ENCODE measurements at places on chromosomes 16 and 17.

GRCh38 chr17:3528880-3529511, 28.6 kb downstream of the TRPV3 start:
- no peak for DNase-seq

DNA sequence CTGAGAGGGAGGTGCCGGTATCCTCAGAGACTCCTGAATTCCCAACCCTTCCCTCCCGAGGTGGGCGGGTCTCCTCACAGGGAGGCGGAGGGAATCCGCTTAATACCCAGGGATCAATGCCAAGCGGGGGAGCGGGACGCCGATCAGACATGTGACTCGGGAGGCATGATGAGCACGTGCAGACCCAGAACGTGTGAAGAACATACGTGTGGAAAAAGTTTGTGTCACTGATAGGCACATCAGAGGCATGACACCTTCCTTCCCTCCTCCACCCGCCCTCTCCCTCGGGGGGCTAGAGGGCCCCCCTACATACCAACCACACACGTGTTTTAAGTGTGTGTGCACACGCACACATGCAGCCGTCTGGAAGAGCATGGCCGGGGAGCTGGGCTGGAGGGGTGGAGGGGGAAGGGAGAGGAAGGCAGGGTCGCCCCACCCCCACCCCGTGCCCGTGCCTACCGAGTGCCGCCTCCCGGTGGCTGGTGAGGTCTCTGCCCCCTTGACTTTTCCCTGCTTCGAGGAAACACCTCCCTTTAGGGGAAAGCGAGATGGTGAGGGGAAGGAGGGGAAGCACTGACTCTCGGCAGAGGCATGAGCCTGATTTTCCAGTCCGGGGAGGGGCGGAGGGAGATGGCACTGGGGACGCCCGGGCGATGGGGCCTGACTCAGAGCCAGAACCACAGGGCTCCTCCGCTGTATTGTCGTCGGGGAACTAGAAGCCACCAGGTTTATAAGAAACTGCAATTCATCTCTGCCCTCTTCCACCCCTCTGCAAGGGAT, 12.1 kb upstream of the TBX21 start:
- peak; percentile 97 for DNase-seq

DNA sequence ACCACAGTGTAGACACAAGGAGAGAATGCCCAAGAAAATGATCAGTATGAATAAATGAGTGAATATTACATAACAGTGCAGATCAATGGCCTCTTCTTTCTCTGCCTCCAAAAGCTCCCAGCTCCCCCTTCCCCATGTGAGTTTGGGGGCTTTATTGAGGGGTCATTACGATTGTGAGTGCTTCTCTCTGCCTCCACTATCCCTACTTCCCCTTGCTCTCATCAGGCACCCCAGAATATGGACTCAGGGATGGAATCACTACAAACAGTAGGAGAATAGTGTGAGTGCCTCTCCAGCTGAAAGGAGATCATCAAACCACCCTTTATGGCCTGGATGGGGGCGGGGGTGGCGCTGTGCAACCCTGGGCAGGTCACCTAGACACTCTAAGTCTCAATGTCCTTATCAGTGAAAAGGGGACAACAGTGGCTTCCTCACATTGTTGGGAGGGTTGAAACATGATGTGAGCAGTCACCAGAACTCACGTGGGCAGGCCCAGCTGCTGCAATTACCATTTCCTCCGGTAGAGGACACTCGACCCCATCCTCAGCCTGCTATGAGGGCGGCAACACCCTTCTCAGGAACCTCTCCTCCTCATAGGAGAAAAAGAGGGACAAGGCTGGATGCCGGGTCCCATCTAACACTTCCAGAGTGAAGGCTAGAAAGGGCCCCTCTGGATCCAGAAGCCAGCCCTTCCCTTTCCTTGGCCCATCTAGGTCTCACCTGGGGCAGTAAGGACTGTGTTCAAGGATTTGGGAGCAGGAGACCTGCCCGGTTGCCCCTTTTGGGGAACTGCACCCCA, 2.1 kb upstream of the EPOP start:
- DNase-seq = peak; percentile 63

GRCh38 chr17:58051468-58051867, 31.8 kb upstream of the DYNLL2 start:
- DNase-seq = no peak

GRCh38 chr17:1201132-1201702, 21.4 kb upstream of the ABR start:
- DNase-seq = no peak

- DNase-seq = no peak
These were observed 24.1 kb upstream of the ENGASE start for GRCh38 chr17:79050551-79050950.

- DNase-seq = no peak
These were observed 180.4 kb downstream of the IRF8 start for GRCh38 chr16:86079255-86079885.

- DNase-seq = no peak
These were observed 247.4 kb downstream of the SHISA9 start for GRCh38 chr16:13148836-13149235.

DNA sequence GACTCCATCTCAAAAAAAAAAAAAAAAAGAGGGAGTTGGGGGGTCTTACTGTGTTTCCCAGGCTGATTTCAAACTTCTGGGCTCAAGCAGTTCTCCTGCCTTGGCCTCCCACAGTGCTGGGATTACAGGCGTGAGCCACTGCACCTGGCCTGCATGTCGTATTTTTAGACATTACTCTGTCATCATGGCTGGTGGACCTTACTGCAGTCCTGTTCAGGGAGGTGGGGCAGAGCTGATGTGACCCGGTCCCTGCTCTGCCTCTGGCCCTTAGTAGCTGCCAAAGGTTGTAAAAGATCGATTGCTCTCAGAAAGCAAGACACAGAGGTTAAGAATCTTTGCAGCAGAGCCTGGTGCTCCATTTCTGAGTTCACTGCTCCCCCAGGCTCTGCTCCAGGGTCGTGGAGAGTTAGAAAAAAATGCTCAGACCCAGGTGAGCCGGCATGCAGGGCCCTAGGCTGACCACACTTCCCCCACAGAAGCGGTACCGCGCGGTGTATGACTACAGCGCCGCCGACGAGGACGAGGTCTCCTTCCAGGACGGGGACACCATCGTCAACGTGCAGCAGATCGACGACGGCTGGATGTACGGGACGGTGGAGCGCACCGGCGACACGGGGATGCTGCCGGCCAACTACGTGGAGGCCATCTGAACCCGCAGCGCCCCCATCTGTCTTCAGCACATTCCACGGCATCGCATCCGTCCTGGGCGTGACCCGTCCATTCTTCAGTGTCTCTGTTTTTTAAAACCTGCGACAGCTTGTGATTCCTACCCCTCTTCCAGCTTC, 7.1 kb upstream of the LASP1NB start:
- no peak for DNase-seq

GRCh38 chr17:36845916-36846315, 91.4 kb upstream of the LHX1 start:
- no peak for DNase-seq

DNA sequence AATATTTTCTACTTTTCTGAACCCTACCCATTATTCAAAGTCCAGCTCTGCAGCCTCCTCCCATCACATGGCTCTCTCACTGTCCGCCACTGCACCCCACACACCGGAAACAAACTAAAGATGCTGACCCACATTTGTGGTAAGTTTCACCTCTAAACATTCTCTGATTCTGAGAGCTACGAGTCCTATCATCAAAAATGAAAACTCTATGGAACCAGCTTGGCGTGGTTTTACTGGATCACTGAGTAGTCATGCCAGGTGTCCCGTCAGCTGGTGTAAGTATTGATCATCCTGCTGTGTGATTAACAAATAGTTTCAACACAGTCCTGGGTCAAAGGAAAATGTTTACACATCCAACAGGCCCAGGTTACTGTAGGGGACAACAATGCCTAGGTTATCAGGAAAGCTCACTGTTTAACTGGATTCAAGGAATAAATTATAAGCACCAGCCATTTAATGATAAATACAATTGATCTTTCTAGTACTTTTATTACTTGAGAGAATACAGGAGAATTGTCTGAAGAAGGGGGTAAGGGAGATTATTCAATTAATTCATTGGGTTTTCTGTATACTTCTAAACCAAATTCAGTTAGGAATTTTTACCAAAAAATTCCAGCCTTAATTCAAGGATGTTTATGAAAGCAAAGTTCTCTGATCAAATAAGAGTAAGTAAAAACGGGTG, 33.9 kb downstream of the CYTH1 start:
- DNase-seq = peak; percentile 50

- DNase-seq = peak; percentile 59
These were observed 44.4 kb downstream of the LYRM1 start for GRCh38 chr16:20944861-20945574.

GRCh38 chr17:61496174-61496956, 44.1 kb downstream of the TBX4 start:
- DNase-seq = no peak

GRCh38 chr17:82496529-82497434, 22.8 kb upstream of the FOXK2 start:
- peak; percentile 83 for DNase-seq

GRCh38 chr16:55513616-55514015, 4.7 kb downstream of the LPCAT2 start:
- no peak for DNase-seq

DNA sequence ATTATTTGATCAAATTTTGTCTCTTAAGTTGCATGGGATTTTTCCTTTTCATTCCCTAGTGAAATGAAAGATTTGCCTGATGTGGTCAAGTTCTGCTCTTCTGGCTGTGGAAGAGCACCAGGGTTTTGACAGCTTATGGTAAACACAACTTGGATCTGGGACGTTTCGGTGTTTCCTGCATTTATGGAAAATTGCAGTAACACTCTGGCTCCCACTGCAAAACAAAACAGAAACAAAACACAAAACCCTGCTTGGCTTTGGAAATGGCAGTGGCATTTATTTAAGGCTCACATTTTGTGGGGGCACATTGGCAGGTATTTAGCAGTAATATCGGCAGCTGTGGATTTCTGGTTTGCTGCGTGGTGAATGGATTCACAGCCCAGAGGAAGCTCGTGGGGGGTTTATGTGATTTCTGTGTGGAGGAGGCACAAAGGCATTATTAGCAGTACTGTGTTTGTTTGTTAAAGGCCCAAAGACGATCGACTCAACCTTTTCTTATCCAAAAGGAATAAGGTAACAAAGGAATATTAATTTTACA, 377.8 kb downstream of the SNX29 start:
- no peak for DNase-seq

- DNase-seq = no peak
These were observed 102.6 kb upstream of the CDC42EP4 start for GRCh38 chr17:73414171-73414955.

DNA sequence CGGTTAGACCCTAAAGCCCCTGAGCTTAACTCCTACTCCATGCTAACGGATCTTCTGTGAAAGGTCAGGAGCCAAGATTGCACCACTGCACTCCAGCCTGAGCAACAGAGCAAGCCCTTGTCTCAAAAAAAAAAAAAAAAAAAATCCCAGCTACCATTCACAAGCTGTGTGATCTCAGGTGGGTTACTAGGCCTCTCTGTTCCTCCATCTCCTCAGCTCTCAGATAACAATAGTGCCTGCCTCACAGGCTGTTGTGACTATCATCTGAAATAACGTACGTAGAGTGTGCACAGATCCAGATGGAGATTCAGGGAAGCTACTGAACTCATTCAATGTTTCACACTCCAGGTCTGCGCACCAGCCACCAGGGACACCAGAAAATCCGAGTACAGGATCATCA, 57.8 kb downstream of the C16orf95 start:
- DNase-seq = no peak

- DNase-seq = no peak
These were observed 436.7 kb downstream of the MAF start for GRCh38 chr16:79163691-79164387.

DNA sequence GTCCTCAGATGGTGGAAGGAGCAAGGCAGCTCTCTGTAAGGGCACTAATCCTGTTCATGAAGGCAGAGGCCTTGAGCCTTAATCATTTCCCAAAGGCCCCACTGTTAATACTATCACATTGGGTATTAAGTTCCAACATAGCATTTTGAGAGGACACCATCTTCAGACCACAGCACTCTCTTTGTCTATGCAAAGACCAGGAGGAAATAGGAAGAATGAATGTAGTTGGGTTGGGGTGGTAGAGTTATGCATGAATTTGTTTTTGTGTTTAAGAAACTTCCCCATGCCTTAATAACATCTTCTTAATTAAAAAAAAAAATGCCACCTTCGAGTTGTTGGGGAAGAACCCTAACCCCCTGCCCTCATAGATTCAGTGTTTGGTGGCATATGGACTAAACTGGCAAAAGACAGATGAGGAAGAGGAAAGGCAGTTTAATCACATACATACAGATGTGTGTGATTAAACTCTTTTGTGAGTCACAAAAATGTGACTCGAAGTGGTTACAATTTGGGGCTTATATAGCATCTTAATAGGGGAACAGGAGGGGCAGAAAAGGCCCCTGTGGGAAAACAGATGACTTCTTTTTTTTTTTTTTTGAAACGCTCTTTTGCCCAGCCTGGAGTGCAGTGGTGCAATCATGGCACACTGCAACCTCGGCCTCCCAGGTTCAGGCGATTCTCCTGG, 35.0 kb upstream of the SLC5A10 start:
- no peak for DNase-seq

- no peak for DNase-seq
These were observed 488 bp downstream of the C17orf113 start for GRCh38 chr17:42049834-42050392.

- no peak for DNase-seq
These were observed 258.2 kb upstream of the IRX5 start for GRCh38 chr16:54672500-54672899.

- no peak for DNase-seq
These were observed at the start of gene TRPV2 for GRCh38 chr17:16415031-16415924. Gene TRPV2 (plus strand): TSS chr17:16415571. CDS start chr17:16417669, 2,098 bp downstream.

DNA sequence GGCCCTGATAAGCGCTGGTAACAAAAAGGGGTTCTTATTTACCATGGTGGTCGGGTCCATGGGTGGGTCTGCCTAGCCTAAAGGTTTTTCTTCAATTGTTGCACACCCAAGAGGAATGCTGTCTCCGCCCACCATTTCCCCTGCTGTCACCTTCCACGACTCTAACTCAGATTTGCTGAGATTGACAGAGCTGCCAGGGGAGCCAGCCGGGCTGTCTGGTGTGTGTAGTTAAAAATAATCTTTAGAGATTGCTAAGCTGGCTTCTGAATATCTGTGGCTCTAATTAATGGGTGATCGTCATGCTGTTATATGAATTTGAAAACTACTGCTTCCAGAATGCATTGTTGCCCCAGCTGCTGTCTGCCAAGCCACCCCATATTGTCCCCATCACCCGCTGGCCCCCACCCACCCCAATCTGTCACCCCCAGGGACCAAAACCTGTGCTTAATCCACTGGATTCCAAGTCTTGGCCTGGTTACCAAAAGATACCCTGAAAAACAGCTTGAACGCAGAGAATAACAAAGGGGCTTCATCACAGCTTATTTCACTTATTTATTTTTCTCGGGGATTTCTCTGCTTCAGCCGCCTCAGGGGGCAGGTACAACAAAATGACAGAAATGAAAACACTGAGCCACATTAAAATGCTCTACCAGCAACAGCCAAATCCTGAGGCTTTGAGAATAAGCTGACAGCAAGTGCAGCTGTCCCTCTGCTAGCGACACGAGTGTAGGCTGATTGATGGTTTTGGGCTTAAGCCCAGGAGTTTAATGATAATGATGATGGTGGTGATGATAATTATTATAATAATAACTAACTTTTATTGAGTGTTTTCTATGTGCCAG, 46.1 kb upstream of the NLK start:
- no peak for DNase-seq

Measured in stimulated activated CD4-positive, alpha-beta T cell treated with anti-CD3 and anti-CD28 coated beads, Interleukin-15, amount 100 ng/mL, for 48 hours (primary cell).